ENCODE measurements at places on chromosomes 16 and 17.
A peak's percentile ranks its signal among the peaks of the same experiment; 100 is the strongest.

DNA sequence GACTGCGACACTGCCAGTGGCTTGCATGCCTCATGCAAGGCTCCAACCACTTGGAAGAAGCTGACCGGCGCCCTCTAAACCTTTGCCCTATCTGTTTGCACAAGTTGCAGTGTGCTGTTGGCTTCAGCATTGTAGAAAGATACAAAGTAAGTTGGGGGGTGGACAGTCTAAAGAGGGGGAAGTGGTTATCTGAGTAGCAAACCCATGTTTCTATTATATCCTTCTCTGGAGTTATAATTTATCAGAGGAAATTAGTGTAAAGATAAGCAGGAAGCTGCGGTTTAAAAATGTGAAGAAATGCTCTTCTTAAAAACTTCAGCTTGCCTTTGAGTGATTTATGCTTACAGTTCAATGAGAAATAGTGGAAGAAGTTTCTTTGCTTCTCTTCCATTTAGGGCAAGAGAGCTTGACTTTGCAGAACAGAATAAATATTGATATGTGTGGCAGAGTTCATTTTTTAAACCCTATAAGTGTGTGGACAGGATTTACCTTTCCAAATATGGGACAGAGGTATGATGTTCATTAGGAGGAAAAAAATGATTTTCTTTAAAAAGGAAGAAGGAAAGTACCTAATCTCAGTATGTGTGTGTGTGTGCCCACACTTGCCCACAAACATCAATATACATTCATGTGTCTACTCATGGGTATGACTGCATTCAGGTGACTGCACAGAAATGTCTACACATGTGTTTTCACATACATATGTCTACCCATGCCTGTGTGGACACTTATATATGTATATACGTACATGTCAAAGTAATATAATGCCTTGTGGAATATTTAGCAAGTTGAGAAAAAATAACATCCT, 8.1 kb downstream of the AMZ2 start:
- no peak for DNase-seq

- DNase-seq = no peak
These were observed 60.2 kb downstream of the JPH3 start for GRCh38 chr16:87662254-87663204.

GRCh38 chr16:47467501-47467900, 6.4 kb downstream of the PHKB start:
- no peak for DNase-seq

DNA sequence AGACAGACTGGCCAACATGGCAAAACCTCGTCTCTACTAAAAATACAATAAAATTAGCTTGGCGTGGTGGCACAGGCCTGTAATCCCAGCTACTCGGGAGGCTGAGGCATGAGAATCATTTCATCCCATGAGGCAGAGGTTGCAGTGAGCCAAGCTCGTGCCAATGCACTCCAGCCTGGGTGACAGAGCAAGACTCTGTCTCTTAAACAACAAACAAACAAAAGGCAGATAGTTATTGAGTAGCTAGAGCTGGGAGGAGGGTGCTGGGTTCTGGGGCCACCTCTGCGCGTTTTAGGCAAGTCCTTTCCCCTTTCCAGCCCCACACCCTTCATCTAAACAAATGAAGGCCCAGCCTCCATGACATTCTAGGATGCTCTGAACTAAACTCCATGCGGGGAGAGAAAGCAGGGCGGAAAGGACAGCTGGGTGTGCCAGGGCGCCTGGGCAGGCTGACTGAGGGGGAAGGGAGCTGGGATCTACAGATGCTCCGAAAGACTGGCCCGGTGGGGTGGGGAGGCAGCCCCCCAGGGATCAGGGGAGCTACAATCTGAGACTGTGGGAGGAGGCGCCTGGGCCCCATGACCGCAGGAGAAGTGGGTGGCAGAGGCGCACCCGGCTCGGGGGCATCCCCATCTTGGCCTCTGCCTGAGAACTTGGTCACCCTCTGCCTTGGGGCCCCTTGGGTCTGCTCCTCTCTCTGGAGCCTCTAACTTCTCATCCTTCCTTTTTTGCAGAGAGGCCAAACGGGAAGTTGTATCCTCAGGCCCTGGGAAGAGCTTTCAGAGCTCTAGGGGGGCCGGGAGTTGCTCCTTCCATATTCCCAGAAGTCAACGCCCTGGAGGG, 910 bp downstream of the ITGAL start:
- DNase-seq = peak; percentile 26

GRCh38 chr17:33404070-33404819, 111.2 kb upstream of the ASIC2 start:
- DNase-seq = no peak

DNA sequence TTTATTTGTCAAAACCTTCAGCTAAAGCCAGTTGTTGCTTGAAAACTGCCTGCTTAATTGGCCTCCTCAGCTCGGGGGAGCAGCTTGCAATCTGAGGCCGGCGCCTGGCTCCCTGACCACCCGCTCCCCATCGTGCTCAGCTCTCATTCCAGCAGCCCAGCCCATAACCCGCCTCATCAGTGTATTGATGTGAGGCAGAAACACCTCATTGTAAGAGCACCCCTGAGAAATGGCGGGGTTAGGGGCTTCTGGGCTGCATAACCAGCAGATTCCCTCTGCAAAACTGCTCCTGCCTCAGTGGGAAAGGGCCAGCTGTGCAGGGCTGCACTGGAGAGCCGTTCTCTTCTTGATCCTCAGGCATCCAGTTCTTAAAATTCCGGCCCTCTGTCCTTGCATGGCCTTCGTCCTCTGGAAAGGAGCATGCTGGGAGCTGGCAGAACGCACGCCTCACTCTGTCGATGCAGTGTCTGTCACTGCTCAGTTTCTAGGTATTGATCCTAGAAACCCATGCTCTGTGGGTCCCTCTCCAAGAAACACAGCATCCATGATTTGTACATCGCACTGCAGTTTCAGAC, 113.8 kb upstream of the CHMP6 start:
- no peak for DNase-seq
